ENCODE measurements at places on chromosomes 11 and 22. TPM values are rescaled to one million over a fixed set of nuclear protein-coding genes. Genes with fewer than 3 reads are reported as not detected.

RTN4R gene
- 15.5 TPM for total RNA-seq

CRYAB gene
- total RNA-seq = 27.1 TPM

OR4C5 gene
- total RNA-seq = not detected

IGLL1 gene
- not detected for total RNA-seq

SPINDOC gene
- 49.4 TPM for total RNA-seq

NCAM1 gene
- 0.06 TPM for total RNA-seq

LRP5 gene
- 55.0 TPM for total RNA-seq

CELSR1 gene
- 24.1 TPM for total RNA-seq

MAJIN gene
- not detected for total RNA-seq

COMMD9 gene
- total RNA-seq = 38.4 TPM

TEX12 gene
- total RNA-seq = not detected

AIFM3 gene
- total RNA-seq = 3.2 TPM

MRPL21 gene
- 119 TPM for total RNA-seq

KLHL35 gene
- 0.75 TPM for total RNA-seq

TMEM25 gene
- total RNA-seq = 0.32 TPM

CCDC15 gene
- 0.53 TPM for total RNA-seq

NECTIN1 gene
- total RNA-seq = 8.8 TPM

BIK gene
- total RNA-seq = 1.7 TPM

GRAP2 gene
- total RNA-seq = not detected

GGTLC2 gene
- not detected for total RNA-seq

PRG3 gene
- total RNA-seq = not detected

CTSW gene
- 0.07 TPM for total RNA-seq

SESN3 gene
- total RNA-seq = 0.07 TPM

OR8D1 gene
- total RNA-seq = not detected

FAM111B gene
- total RNA-seq = 6.1 TPM

BARX2 gene
- not detected for total RNA-seq

C22orf23 gene
- total RNA-seq = 0.23 TPM

OR5B21 gene
- total RNA-seq = not detected

OR5P2 gene
- total RNA-seq = not detected

IGHMBP2 gene
- total RNA-seq = 13.9 TPM

MPPED2 gene
- total RNA-seq = not detected

CRYBA4 gene
- not detected for total RNA-seq

FDX1 gene
- 15.0 TPM for total RNA-seq

MYO18B gene
- total RNA-seq = 0.08 TPM

ACR gene
- total RNA-seq = not detected

SPON1 gene
- not detected for total RNA-seq

FOLR3 gene
- total RNA-seq = 0.25 TPM

PDGFD gene
- 5.9 TPM for total RNA-seq

OVOL1 gene
- total RNA-seq = 0.12 TPM

MMP7 gene
- 23.4 TPM for total RNA-seq

MS4A3 gene
- not detected for total RNA-seq

TMEM86A gene
- 0.27 TPM for total RNA-seq

TPH1 gene
- 0.01 TPM for total RNA-seq

KCNJ1 gene
- total RNA-seq = not detected

CLMP gene
- 25.5 TPM for total RNA-seq

NEFH gene
- total RNA-seq = 0.19 TPM

NLRP10 gene
- total RNA-seq = not detected

FOLR1 gene
- 0.11 TPM for total RNA-seq

ACTN3 gene
- total RNA-seq = 0.10 TPM

Measured in A549 treated with AZD2906 at 1 μM for 4 hours (cell line).